ENCODE measurements at places on chromosomes 6 and 20. TPM values are rescaled to one million over a fixed set of nuclear protein-coding genes. Genes with fewer than 3 reads are reported as not detected.

GRCh38 chr6:54865091-54865631, 18.6 kb downstream of the FAM83B start:
- ATAC-seq: no peak

NEDD9 gene
- total RNA-seq: 39.4 TPM

SLPI gene
- total RNA-seq: not detected

DNA sequence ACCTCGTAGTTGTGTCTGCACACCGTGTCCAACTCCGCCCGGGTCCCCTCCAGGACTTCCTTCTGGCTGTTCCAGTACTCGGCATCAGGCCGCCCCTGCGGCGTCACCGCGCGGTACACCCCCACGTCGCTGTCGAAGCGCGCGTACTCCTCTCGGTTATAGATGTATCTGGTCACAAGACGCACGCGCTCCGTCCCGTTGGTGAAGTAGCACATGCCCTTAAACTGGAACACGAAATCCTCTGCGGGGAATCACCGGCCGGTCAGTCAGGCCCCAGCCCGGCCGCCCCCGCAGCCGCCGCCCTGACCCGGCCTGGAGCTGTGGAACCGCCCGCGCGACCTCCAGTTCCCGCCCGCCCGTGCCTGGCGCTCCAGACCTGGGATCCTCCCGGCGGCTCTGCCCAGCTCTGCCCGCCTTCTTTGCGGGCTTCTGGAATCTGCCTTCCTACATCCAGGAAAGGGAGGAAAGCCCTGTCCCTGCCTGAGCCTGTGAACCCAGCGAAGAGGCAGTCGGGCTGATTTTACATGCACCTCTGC, 1.6 kb downstream of the HLA-DQB1 start:
- peak; percentile 32 for ATAC-seq

GRCh38 chr6:107811591-107812218, 12.4 kb downstream of the SCML4 start:
- peak; percentile 79 for ATAC-seq

DNA sequence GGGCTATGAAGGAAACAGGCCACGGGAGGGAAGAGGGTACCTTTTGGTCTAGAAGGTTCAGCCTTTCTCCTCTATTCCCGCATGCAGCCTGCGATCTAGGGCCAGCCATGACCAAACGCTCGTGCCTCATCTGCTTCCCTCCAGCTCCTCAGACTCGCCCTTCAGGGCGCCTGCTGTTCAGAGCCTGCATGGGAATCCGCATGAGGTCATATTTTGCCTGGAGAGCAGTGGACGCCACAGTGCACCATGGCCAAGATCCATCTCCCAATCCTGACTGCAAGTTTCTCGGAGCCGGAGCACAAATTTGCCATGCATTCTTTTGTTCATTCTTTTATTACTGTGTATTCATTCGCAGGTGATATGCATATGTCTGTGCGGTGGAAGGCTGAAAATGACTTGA, 608.1 kb downstream of the QKI start:
- ATAC-seq: no peak

- no peak for ATAC-seq
Measured at GRCh38 chr6:37359039-37359438, 5.3 kb downstream of the RNF8 start.

DNA sequence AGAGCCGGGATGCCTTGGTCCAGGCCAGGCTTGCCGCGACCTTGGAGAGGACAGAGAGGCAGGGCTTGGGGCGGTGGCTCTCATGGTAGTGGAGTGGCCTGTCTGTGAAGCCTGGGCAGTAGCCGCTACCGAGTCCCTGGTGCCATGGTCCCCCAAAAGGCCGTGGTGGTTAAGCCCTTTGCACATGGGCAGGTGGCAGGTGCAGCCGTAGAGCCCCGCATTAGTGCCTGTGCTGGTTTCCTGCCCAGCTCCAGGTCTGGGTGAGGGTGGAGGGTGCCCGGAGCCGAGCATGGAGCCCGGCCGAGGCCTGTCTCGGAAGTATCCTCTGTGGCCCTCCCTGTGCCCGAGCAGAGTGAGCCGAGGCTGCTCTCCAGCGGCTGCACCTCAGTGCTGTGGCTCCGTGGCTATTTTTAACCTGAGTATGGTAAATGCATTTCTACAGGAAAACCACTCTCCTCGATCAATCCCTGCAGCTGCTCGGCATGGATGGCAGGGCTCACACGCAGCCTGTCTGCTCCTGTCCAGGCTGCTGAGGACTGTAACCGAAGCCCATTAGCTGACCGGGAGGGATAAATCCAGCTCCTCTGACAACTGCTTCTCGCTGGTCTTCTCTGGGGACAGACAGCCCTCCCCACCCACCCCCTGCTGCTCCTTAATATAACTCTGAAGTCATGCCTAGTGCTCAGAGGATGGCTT, 36.3 kb upstream of the GATA5 start:
- ATAC-seq: no peak

WFDC2 gene
- total RNA-seq: not detected

SEL1L2 gene
- total RNA-seq: not detected

ZC2HC1B gene
- not detected for total RNA-seq

FOXC1 gene
- not detected for total RNA-seq

ETV7 gene
- 2.6 TPM for total RNA-seq

GRCh38 chr6:84356907-84357306, 129.5 kb upstream of the CEP162 start:
- ATAC-seq: no peak

- peak; percentile 59 for ATAC-seq
Measured at GRCh38 chr6:134447883-134448387, 130.0 kb upstream of the SGK1 start.

DNA sequence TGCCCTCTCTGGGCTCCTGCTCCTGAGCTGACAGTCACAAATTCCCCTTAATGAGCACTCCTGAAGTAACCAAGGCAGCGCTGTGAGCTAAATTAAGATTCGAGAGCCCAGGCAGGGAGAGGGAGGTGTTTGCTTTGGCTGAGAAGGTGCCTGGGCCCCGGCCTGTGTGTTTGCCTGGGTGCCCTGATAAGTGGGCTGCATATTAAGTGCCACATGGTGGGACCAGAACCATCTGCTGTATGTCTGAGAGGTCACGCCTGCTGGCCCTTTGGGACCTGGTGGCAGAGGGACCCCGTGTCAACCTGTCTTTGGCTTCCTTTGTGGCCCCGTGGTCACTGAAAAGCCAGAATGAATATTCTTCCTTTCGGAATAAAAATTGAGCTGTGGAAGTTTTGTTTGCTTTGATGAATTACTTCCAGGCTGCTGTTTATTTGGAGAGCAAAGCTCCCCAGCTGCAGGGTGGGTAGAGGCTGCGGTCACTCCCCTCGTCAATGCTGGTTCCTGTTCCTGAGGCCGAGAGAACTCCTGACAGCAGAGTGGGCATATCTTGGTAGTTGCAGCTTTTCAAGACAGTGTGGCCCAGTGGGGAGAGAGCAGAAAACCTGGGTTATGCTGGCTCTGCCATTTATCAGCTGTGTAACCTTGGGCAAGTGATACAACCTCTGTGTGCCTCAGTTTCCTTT, 17.5 kb upstream of the KCNK16 start:
- ATAC-seq: no peak

LPA gene
- total RNA-seq: not detected
